ENCODE measurements at places on chromosomes 11 and 22.
A peak's percentile ranks its signal among the peaks of the same experiment; 100 is the strongest.

- DNase-seq: no peak
These were observed 868.6 kb downstream of the METTL15 start for GRCh38 chr11:28976801-28977145.

- DNase-seq: peak; percentile 35
These were observed 31.5 kb downstream of the KIAA0930 start for GRCh38 chr22:45208993-45209838.

GRCh38 chr11:3173795-3174194 is 8.7 kb upstream of the OSBPL5 start:
- no peak for DNase-seq

GRCh38 chr11:132444911-132445310 is 1074.5 kb downstream of the NTM start:
- DNase-seq: no peak

GRCh38 chr11:33735271-33736147 is 714 bp downstream of the CD59 start:
- peak; percentile 54 for DNase-seq

- no peak for DNase-seq
These were observed 709.4 kb upstream of the KIRREL3 start for GRCh38 chr11:127709960-127710359.

DNA sequence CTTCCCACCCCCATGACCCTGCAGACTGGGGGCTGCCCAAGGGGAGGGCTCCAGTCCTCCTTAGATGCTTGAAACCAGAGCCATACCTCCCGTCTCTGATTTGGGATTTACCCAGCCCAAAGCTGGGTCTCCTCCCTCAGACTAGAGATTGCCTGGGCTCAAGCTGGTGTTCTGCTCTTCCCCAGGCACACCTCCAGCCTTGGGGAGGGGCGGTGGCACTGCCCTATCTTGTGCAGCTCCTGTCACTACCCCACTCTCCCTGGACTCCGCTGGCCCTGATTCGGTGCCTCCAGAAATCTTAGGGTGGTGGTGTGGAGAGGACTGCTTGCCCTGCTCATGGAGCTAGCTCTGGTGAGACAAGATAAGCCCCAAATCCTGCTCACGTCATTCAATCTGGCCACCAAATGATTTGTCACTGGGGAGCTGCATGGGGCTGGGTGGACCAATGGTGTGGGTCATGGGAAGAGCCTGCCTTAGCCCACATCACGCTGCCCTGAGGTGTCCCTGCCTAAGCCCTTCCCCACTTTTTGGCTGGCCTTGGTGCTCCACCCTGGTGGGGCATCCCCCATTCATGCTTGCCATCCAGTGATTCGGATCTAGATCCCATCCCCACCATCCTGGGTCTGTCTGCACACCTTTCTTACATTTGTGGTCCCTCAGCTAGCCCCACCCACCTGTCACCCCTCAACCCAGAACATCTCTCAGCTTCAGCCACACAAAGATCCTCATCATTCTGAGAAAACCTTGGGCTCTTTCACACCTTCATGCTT is 87.7 kb downstream of the PDE2A start:
- DNase-seq: no peak

- no peak for DNase-seq
These were observed 1.4 kb downstream of the OSBP2 start for GRCh38 chr22:30695871-30696655.

GRCh38 chr11:117189191-117189940 is 9.8 kb upstream of the TAGLN start:
- no peak for DNase-seq

DNA sequence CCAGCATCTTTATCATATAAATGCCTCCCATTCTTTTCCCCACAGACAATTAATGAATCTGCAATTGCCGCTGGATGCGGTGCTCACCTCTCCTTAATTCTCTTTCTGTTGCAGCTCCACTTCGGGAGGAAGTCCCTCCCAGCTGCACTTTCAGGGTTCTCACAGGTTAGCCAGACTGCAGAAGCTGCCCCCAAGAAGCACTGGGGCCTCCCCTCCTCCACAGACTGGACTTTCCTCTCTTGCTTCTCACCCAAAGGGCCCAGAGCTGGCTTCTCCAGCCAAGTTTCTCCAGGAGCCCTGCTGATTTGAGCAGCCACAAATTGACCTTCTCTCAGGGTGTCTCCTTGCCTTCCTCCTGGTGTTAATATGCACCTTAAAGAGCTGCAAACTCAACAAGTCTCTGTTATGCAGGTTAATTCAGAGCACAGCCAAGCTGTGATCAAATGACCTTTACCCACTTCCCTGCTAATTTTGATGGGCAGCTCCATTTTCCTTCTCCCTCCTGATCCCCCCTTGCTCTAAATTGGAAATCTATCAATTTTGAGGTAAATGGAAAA is 298.9 kb downstream of the BUD13 start:
- no peak for DNase-seq
